ENCODE measurements at places on chromosomes 13 and 19. TPM values are rescaled to one million over a fixed set of nuclear protein-coding genes. Genes with fewer than 3 reads are reported as not detected.

Gene POU4F1
- total RNA-seq: 0.25 TPM

Gene SAFB2
- 107 TPM for total RNA-seq

Gene ACTMAP
- total RNA-seq: 23.2 TPM

Gene ATXN8OS
- not detected for total RNA-seq

Gene CYP4F2
- 0.43 TPM for total RNA-seq

Gene ADPRHL1
- total RNA-seq: 0.19 TPM

Gene SYCN
- total RNA-seq: not detected

Gene MAST1
- 4.6 TPM for total RNA-seq

Gene ZNF527
- 5.1 TPM for total RNA-seq

Gene IGFLR1
- 245 TPM for total RNA-seq

Gene GSX1
- total RNA-seq: not detected

Gene CYP2A7
- not detected for total RNA-seq

Gene CCL25
- 0.56 TPM for total RNA-seq

Gene PSPN
- total RNA-seq: 2.0 TPM

Gene CPB2
- total RNA-seq: not detected

Gene PRODH2
- not detected for total RNA-seq

Gene EHD2
- total RNA-seq: 1.1 TPM

Gene SBSN
- total RNA-seq: not detected

Gene LHB
- total RNA-seq: not detected

Gene DUS3L
- total RNA-seq: 56.3 TPM

Gene POGLUT2
- total RNA-seq: 1.8 TPM
